Esophagus muscularis mucosa (tissue), 4 donors: ENCODE measurements at places on chromosomes 5 and 9. TPM values are rescaled to one million over a fixed set of nuclear protein-coding genes. Genes with fewer than 3 reads are reported as not detected.

Gene WDR38
- total RNA-seq, result not detected

Gene CDH18
- total RNA-seq, result under 0.01 TPM

Gene CD274
- 2.7 TPM for total RNA-seq

Gene NDUFS6
- total RNA-seq, result 55.2 TPM

GRCh38 chr9:114719290-114719689 is 37.3 kb upstream of the TEX48 start:
- DNase-seq, result no peak

GRCh38 chr9:37897665-37898064 is 6.3 kb downstream of the SLC25A51 start:
- no peak for DNase-seq

GRCh38 chr5:68459093-68459809 is 243.7 kb downstream of the PIK3R1 start:
- DNase-seq, result no peak

- DNase-seq, result peak; percentile 72
Measured at GRCh38 chr5:2757563-2758351, 6.3 kb upstream of the IRX2 start.

GRCh38 chr5:15634591-15635288 is 134.8 kb downstream of the FBXL7 start:
- DNase-seq, result no peak
